Cardiac fibroblast (primary cell): ENCODE measurements at places on chromosomes 4 and X.

DNA sequence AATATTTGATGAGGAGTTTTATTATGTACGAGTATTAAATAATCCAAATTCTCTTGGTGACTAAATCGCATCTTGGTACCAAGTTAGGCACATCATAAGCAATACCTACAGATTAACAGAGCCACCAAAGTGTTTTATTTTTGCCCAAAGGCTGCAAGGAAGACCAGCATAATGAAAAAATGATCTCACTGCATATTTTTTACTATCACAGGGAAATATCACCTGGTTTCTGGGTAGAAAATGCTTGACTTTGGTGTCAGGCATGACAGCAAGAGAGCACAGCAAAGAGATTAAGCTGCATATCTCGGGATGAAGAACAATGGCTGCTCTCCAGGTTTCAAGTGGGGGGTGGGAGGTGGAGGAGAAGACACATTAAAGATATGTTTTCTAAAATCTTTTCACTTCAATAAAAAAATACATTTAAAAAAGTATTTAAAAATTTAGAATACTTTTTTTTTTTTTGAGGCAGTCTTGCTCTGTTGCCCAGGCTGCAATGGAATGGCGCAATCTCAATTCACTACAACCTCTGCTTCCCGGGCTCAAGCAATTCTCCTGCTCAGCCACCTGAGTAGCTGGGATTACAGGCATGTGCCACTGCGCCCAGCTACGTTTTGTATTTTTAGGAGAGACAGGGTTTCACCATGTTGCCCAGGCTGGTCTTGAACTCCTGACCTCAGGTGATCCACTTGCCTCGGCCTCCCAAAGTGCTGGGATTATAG lies 86.1 kb downstream of the FRYL start:
- no peak for DNase-seq

GRCh38 chr4:139286186-139286698 lies 6.2 kb upstream of the MGARP start:
- DNase-seq = peak; percentile 15

DNA sequence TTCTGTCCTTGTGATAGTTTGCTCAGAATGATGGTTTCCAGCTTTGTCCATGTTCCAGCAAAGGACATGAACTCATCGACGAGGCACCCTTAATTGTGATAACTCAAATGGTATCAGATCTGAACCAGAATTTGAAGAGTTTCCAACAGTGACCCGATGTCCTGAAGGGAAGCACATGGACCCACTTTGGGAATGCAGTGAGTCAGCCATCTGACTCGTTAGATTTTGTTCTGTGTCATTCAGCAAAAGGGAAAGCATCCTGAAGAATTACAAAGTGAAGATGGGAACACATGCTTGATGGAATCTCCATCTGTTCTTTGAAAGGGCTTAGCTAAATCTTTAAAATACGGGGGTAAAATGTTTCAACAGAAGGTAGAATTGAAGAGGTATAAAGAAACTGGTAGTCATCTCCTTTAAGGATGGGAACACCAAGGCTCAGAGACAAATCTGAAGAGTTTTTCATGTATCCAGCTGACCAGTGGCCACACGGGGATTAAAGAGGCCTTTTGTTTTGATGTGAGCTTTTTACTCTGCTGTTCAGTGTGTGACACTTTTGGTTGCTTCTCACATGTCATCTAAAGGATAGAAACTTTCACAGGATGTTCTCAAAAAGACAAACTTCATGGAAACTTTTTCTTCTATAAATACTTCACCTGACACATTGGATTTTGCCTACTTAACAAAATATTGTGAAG lies 393.8 kb downstream of the INPP4B start:
- peak; percentile 22 for DNase-seq

GRCh38 chr4:65645185-65645584 lies 25.1 kb downstream of the EPHA5 start:
- peak; percentile 24 for DNase-seq

GRCh38 chrX:112668476-112669409 lies 11.0 kb downstream of the LHFPL1 start:
- no peak for DNase-seq

GRCh38 chr4:7050481-7051143 lies 7.4 kb downstream of the TADA2B start:
- no peak for DNase-seq

- no peak for DNase-seq
Observed at GRCh38 chr4:76012388-76012801, 5.1 kb upstream of the CXCL9 start.

DNA sequence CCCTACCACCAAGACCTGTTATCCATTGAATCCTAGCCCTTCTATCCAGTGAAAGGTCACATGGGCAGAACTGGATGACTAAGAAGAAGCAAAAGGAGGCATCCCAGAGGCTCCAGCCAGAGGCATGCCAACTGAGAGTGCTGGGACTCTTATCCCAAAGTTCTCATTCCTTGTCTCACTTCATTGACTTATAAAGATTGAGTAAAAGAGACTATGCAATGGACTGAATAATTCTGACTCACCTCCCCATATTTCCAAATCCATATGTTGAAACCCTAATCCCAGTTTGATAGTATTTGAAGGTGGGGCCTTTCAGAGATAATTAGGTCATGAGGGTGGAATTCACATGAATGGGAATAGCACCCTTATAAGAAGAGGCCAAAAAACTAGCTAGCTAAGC lies 131.4 kb downstream of the COL25A1 start:
- peak; percentile 30 for DNase-seq

DNA sequence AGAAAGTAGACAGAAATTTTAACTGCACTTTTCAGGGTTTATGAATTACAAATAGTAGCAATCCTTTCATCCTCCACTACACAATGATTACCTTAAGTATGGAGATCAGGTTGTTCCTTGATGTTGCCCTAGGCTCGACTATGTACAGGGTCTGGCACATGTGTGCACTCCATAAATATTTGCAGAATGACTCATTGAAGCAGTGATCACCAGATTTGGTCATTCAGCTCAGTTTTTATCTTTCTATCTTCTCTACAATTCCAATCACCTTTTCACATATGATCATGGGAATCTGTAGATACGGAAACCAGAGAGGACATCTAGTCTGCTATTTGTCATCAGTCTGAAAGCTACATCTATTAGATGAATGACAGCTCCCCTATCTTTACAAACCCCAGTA lies 171.7 kb upstream of the HCCS start:
- peak; percentile 11 for DNase-seq

- no peak for DNase-seq
Observed at GRCh38 chr4:152296386-152296785, 239.5 kb downstream of the FBXW7 start.

DNA sequence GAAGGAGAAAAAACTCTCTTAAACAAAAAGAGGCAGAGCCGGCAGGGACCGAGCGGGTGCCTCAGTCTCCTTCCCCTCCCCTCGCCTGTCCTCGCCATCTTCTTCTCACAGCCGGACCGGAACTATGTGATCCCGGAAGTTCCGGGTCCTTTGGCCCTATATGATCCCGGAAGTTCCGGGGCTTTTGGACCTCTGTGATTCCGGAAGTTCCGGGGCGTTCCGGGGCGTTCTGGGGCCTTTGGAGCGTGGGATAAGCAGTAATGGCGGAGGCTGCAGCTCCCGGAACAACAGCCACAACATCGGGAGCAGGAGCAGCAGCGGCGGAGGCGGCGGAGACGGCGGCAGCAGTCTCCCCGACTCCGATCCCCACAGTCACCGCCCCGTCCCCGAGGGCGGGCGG lies 98.9 kb upstream of the MED14 start:
- no peak for DNase-seq
